Lower leg skin (tissue), 4 donors: ENCODE measurements at places on chromosomes 16 and 17.

GRCh38 chr17:55865072-55865762, 114.4 kb downstream of the PCTP start:
- no peak for DNase-seq

GRCh38 chr16:68083239-68083781, 1.9 kb upstream of the NFATC3 start:
- DNase-seq = peak; percentile 71

DNA sequence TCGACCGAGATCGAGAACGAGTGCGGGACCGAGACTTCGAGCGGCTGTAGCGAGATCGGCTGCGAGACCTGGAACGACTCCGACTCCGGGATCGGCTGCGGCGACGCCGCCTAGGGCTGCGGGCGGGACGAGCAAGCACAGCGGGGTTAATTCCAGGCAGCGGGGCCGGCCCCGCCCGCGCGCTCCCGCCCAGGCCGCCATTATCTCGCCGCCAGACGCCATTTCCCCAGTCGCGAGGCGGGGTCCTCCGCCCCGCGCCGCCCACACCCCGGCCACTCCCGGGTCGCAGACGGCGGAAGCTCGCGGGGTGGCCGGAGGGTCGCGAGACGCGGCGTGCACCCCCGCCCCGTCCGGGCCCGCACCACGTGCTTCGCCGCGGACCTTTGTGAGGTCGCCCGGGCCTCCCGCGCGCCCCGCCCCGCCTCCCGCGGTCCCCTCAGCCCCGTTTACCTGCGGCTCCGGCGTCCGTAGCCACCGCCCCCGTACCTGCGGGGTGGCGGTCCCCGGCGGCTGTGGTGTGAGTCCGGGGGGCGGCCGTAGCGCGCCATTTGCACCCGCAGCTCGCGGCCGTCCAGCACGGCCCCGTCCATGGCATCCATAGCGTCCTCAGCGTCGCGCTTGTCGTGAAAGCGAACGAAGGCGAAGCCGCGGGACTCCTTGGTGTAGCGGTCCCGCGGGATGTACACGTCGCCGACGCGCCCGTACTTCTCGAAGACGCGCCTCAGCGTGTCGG, 616 bp downstream of the SRSF2 start:
- peak; percentile 69 for DNase-seq

DNA sequence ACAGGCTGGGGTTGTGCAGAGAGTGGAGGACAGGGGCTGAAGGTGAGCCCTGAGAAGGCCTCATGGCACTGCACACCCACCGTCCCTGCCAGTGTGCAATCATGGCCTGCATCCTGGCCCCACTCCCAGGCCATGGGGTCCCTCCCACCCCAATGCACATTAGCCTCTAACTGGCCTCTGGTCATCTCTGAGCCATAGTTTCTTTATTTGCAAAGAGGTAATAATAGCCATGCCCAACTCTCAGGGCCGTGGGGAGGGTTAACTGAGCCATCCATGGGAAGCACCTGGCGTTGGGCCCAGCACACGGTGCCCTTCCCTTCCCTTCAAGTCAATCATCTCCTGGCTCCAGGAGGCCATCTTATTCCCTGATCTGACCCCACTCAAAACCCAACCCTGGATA, 10.8 kb upstream of the ITGA3 start:
- no peak for DNase-seq

GRCh38 chr17:79845601-79845949, 6.3 kb upstream of the CBX4 start:
- peak; percentile 53 for DNase-seq

DNA sequence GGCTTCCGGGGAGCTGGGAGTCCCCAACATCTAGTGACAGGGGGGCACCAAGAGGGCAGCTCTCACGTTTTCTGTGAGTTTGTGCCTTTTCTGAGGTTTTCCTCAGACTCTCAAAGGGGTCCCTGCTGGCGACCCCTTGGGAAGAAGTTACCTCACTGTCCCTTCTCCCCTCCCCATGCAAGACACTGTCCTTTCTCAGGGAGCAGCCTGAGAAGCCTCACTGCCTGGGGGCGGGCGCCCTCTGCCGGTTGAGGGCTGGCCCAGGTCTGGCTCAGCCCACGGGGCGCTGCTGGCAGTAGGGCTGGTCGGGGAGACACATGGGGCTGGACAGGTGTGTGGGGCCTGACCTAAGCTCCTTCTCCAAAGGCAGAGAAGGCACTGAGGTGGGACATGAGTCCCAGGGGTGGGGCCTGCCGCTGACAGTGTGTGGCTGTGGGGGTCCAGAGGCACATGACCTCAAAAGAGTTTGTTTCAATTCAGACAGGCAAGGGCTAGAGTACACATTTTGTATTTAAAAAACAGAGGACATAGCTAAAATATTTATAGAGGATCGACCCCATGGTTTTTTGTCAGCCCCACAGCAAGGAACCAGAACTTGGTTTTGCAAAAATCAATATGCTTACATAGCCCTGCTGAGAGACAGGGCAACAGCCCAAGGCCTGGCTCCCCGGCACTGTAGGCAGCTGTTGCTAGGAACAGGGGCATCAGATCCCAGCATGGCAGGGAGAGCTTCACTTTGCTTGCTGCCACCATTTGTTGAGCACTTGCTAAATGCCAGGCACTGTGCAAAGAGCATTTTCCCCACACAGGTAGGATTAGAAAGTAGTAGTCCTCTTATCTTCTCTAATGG, 18.5 kb upstream of the ALDH3A1 start:
- DNase-seq = peak; percentile 93

GRCh38 chr17:77933777-77934398, 24.6 kb upstream of the TNRC6C start:
- no peak for DNase-seq

GRCh38 chr17:7580604-7581575, 1.5 kb downstream of the CD68 start:
- DNase-seq = peak; percentile 80

- no peak for DNase-seq
These were observed 609.6 kb upstream of the C16orf82 start for GRCh38 chr16:26457095-26457494.

- DNase-seq = no peak
These were observed 124.4 kb downstream of the CCDC144A start for GRCh38 chr17:16814439-16814838.

GRCh38 chr17:2400474-2400866, 390 bp downstream of the MNT start:
- DNase-seq = no peak

- peak; percentile 66 for DNase-seq
These were observed 9.2 kb upstream of the TSPOAP1 start for GRCh38 chr17:58337600-58338453.

- no peak for DNase-seq
These were observed 43.9 kb downstream of the ACTG1 start for GRCh38 chr17:81468770-81469121.

DNA sequence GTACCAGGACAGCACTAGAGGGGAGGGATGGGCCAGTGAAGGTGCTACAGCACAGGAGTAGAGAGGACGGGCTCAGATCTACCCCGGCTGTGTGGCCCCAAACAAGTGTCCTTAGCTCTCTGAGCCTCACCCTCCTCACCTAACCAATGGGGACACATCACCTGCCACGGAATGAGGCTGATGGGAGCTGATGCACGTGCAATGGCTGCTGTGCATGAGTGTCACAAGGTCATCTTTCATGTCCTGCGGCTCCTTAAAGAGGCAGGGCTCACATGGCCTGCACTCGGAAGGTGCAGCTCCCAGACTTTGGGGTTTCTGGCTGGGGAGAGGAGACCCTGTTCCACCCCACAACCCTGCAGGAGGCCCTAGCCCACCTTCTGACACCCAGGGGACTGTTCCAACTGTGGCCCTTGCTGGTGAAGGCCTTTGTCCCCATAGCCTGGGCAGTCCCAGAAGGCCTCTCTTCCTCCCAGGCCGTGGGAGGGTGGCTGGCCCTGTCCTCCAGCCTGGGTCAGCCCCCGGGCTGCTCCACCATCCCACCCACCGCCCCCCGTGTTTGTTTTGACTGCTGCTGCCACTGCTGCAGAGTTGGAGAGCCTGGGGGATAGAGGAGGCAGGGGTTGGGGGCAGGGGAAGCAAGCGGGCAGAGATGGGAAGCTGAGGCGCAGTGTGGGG, 10.5 kb downstream of the HAP1 start:
- DNase-seq = no peak

GRCh38 chr17:27535178-27535928, 79.1 kb downstream of the KSR1 start:
- DNase-seq = no peak

DNA sequence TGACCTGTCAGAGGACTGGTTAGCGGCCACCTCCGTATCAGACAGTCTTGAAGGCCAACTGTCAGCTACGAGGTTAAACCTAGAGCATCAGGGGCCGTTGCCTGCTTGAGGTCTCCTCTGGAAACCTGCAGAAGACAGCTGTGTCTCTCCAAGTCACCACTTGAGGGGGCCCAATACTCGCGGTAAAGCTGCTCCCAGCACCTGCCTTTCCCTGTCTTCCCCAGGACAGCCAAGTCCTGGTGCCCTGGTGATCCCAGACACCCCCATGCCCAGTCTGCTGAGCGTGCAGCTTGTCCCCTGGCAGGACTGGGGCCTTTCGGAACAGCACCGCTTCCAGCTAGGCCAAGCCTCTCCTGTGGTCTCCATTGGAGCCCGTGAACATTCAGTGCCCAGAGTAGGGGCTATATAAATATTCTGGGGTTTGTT, 80.1 kb downstream of the DNAH17 start:
- DNase-seq = peak; percentile 91

- peak; percentile 74 for DNase-seq
These were observed 57.4 kb downstream of the HS3ST3A1 start for GRCh38 chr17:13544292-13544691.

DNA sequence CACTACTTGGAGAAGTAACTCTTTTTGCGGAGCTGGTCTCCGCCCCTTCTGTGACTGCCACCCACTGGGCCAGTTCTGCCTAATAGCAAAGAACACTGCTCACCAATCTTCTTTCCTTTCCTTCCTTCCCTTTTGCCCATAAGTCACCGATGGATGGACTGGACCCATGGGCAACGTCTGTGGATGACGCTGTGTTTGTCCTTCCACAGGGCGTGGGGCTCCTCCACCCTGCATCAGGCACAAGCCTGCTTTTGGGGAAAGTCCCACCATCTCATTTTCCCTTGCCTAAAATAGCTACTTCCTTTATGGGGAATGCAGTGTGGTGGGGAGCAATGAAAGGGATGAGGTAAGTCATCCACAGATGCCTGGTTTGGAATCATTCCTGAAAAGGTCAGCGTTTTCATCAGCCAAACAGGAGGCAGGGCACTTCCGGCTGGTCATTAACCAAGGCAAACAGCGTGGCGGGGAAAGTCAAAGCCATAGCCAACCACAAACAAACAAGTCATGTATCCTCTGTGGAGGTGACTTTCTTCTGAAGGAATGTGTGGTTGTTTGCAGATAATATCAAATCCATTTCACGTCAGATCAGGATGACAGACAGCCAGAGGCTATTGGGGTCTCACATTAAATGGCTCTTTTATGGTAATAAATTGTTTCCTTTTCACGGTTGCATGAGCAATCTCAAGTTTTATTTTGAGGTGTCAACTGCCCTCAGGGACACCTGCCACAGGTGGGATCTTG, 30.7 kb upstream of the MED9 start:
- peak; percentile 43 for DNase-seq

DNA sequence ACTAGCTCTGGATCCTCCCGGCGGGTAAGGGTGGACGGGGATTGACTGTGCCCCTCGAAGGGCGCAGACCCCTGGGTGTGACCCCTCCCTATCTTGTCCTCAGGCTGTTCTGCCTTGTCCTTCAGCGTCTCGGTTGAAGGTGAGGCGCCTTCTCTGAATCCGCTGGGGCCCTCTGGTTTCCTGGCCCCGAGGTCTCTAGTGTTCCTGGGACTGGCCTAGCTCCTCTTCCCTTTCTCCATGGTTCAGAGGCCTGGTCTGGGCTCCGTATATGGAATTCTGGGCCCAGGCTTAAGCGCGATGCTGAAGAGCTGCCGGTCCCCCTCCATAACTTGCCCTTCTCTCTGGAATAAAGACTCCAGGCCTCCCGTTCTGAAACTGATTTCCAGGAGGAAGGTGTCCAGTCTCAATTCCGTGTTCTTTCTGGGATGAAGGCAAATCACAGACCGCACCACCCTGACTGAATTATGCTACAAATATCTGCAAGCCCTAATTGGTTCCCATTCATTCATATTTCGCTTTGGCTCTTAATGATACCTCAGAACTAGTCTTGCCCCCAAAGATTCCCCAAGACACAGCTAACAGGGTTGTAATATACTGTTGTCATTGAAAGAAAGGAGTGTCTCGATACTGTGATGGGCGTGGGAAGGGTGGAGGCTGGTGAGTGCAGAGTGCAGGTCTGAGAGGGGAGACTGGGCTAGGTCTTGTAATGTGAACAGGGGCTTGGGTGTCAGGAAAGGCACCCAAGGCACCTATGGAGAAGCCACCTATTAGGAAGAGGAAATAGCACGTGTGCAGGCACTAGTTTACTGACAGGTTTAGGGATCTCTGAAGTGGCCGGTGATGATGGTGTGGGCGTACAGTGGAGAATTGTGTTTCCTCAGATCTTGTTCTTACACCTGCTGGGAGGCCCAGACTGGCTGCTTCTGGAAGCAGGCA, 851 bp downstream of the EDC4 start:
- DNase-seq = no peak

DNA sequence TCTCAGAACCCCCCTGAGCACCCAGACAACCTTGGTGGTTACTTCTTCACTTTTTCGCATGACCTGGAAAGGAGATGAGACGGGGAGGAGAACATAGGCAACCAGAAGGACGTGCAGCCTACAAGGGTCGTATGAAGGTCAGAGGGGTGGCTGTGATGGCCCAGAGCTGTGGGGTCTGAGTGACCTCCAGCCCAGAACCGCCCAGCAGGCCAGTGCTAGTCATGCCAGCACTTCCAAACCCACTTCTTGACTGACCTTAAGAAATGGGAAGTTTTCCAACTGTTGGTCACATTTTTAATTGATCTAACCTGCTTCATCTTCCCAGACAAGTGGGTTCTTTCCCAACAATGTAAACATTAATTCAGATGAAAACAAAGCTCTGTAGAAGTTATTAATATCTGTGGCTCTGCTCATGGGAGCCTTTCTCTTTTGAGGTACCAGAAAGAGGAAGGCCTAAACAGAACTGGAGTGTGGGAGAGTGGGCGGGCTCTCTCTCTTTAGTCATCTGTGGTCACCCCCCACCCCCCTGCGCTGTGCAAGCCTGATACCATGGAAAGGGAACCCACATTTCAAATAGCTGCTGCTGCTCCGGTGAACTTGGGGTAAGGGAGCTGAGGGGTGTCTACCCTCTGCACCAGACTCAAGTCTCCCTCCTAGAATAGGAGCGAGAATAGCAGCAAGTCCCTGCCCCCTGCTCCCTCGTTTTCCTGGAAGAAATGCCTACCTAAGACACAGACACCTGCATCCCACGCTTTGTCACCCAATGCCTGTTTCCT, 101.6 kb downstream of the RAB11FIP4 start:
- no peak for DNase-seq

GRCh38 chr17:80777274-80777673, 214.4 kb upstream of the CHMP6 start:
- DNase-seq = no peak
